ENCODE measurements at places on chromosomes 12 and 14. TPM values are rescaled to one million over a fixed set of nuclear protein-coding genes. Genes with fewer than 3 reads are reported as not detected.

- no peak for DNase-seq
Observed at GRCh38 chr12:18414671-18415070, 153.4 kb downstream of the PIK3C2G start.

DNA sequence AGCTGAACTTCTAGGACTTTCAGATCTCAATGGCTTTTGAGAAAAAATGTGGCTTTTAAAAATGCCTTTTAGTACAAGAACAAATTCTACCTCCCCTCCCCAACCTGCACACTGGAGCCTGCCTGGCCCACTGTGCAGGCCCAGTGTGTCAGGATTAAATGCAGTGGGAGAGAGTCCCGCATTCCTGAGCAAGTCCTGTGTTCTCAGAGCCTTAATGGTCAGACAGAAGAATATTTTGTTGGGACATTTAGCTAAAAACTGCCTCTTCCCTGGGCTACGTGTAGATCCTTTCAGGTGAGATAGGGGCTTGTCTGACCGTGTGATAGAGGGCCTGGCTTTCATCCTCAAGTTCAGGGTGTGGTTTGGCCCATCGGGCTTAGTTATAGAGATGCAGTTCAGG, 63.1 kb upstream of the ESRRB start:
- DNase-seq: no peak

GRCh38 chr12:43288671-43289425, 263.2 kb downstream of the ADAMTS20 start:
- no peak for DNase-seq

GRCh38 chr12:18246066-18246465, 15.3 kb upstream of the PIK3C2G start:
- no peak for DNase-seq

DNA sequence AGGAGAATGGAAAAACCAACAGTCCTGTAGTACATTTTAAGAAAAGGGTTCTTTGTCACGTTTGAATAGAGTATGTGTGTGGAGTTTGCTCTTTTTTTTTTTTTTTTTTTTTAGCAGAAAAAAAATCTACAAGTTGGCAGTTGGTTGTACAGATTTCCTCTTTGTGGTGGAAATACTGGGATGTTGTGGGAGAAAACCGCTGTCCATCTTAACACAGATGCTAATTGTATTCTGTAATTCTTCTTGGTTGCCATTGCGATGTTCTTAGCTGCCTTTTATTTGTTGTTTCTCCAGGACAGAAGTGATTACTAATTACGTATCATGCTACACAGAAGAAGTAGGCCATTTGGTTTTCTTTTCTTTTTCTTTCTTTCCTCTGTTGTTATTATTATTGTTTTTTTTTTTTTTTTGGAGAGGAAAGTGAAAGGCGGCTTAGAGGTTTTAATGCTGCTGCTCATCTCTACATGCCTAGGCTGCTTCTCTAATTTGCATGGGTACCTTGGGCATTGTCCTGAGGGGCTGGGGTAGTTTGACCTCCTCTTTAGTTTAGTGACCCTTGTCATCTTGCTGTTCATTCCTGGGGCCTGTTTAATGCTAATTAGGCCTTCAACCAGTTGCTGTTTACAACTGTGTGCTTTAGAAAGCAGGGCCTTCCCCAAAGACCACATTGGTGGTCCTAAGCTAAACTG, 94.7 kb downstream of the TMTC2 start:
- no peak for DNase-seq

GRCh38 chr12:13204428-13204827, 7.9 kb downstream of the EMP1 start:
- no peak for DNase-seq

DNA sequence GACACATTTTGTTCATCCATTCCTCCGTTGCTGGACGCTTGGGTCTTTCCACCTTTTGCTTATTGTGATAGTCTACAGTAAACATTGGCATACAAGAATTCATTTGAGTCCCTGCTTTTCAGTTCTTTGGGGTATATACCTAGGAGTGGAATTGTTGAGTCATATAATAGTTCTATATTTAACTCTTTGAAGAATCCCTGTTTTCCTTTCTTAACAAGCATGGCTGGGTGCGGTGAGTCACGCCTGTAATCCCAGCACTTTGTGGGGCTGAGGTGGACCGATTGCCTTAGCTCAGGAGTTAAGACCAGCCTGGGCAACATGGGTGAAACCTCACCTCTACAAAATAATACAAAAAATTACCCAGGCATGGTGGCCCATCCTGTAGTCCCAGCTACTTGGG, 75.4 kb downstream of the CCDC92 start:
- DNase-seq: no peak

DNA sequence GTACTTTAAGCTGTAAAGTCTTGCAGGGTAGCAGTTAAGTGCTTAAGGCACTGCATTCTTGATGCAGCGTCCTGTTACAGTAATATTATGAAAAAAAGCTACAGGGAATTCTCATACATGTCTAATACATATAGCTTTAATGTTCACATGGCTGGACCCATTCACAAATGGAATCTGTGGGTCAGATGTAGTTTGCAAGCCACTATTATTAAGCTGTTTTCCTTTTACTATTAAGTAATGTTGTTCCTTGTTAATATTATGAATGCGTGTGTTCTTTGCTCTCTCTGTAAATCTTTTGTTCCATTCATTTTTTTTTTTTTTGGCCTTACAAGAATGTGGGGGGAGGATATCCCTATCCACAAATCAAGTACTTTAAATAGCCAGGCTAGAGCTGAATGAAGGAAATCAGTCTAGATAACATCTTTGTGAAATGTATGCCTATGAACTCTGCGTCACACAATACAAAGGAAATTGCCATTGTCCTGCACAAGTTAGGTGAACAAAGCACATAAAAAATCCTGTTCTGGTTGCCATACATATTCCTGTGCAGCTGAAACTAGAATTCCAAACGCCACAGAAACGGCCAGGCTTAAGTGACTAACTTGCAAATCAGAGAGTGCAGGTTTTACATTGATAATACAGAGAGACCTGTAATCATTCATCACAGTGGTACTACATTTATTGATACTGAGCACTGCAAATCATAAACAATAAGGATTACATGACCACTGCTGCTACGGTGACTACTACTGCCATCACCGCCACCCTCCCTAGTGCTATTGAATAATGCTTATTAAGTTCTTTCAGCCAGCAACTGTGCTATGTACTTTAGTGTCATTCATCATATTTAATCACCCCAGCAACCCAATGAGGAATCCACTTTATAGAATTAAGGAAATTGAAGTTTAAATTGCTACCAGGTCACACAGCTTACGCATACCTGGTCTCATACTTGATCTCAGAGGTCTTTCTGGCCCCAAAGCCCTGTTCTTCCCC, 111.9 kb downstream of the HMGA2 start:
- DNase-seq: no peak

Gene SLCO1B1
- not detected for total RNA-seq

Gene KRT8
- 1.9 TPM for total RNA-seq

Gene EML5
- total RNA-seq: 31.1 TPM

Gene DENND5B
- total RNA-seq: 65.3 TPM
